ENCODE measurements at places on chromosomes 1 and 21.
A peak's percentile ranks its signal among the peaks of the same experiment; 100 is the strongest.

- no peak for DNase-seq
Measured at GRCh38 chr21:27450216-27450615, 483.3 kb upstream of the ADAMTS5 start.

GRCh38 chr1:181608948-181609347 is 125.6 kb downstream of the CACNA1E start:
- no peak for DNase-seq

- no peak for DNase-seq
Measured at GRCh38 chr1:38125837-38126520, 79.4 kb upstream of the POU3F1 start.

GRCh38 chr21:42850463-42850862 is 28.9 kb downstream of the WDR4 start:
- DNase-seq, result no peak

- no peak for DNase-seq
Measured at GRCh38 chr1:43637267-43637666, 12.7 kb upstream of the KDM4A start.

DNA sequence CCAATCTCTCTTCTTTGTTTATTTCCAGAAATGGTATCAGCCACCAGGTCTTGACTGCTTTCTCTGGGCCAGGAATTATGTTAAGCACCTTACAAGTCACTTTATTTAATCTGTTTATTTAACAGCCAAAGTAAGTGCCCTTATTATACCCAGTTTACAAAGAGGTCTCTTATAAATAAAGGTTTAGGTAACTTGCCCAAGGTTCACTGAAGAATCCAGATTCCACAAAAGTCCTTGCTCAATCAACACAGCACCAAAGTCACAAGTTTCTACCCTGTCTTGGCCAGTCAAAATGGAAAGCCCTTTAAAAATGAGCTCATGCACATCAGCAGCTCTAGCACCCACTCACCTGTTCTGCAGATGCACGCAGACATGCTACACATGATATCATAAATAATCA is 28.0 kb upstream of the ATP1A1 start:
- DNase-seq, result no peak

- no peak for DNase-seq
Measured at GRCh38 chr1:29575277-29575676, 339.0 kb downstream of the PTPRU start.

- peak; percentile 52 for DNase-seq
Measured at GRCh38 chr1:25572708-25573590, 29.5 kb downstream of the LDLRAP1 start.

DNA sequence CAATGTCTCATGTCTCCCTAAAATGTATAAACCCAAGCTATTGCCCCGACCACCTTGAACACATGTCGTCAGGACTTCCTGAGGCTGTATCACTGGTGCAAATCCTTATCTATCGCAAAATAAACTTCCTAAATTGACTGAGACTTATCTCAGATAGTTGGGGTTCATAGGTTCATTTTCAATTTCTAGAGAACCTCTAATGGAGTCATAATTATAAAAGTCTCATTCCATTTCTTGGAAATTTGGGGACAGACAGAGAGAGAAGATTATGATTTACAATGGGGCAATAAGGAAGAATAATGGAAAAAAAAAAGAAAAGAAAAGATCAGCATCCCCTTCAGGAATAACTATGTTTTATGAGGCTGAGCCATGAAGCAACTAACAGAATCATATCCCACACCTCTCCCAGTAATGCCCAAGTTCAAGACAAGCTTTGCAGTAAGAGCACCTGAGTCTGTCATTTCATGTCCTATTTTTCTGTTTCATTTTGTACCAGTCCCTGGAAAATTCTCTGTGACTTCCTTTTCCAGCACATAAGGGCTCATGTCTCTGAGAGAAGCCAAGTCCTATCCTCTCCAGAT is 70.0 kb upstream of the ETS2 start:
- no peak for DNase-seq

DNA sequence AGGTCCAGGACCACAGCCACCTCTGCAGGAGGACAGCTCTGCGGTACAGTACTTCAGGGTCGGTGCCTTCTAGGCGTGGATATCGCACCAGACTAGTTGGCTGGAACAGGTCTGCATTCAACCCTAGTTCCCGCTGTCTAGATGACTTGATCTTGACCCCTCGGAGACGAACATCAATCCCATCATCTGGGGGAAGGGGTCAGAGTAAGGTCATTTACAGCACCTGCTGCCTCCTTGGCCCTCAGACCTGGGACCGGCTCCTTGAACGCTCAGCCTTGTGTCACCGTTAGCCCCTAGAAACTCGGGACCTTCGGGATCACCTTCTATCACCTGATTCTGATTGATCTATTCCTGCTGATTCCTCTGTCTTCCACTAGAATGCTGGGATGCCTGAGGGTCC is 2.6 kb downstream of the HECTD3 start:
- DNase-seq, result no peak

GRCh38 chr1:26838474-26839338 is 12.2 kb downstream of the ZDHHC18 start:
- DNase-seq, result no peak

- DNase-seq, result no peak
Measured at GRCh38 chr1:248610301-248610700, 12.8 kb upstream of the OR2T10 start.

DNA sequence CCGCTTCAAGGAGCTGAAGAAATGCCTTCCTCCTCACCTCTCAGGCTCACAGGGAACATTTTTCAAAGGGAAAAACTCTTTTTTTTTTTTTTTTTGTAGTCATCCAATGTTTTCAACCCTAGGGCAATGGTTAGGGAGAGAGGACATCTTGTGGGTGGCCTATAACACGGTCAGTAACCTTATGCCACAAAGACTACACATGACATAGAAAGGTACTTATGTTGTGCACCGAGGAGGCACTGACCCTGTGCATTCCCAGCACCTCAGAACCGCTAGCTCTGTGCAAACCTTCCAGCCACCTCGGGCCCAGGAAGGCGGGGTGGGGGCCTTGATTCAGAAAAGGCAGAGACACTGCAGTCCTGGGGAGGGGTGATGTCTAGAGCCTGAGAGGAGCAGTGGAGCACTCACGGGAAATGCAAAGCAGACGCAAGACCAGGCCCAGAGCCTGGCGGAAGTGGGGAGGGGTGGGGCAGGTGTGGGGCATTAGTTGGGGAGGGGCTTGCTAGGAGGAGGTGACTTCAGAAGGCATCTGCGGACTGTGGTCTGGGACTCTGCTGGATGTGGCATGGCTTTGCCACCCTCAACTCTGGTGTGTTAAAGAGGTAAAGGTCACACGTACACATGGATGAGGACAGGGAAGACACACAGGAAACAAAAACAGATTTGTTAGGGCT is 68.6 kb downstream of the MDM4 start:
- no peak for DNase-seq

- DNase-seq, result no peak
Measured at GRCh38 chr1:218463194-218464156, 118.3 kb downstream of the TGFB2 start.

DNA sequence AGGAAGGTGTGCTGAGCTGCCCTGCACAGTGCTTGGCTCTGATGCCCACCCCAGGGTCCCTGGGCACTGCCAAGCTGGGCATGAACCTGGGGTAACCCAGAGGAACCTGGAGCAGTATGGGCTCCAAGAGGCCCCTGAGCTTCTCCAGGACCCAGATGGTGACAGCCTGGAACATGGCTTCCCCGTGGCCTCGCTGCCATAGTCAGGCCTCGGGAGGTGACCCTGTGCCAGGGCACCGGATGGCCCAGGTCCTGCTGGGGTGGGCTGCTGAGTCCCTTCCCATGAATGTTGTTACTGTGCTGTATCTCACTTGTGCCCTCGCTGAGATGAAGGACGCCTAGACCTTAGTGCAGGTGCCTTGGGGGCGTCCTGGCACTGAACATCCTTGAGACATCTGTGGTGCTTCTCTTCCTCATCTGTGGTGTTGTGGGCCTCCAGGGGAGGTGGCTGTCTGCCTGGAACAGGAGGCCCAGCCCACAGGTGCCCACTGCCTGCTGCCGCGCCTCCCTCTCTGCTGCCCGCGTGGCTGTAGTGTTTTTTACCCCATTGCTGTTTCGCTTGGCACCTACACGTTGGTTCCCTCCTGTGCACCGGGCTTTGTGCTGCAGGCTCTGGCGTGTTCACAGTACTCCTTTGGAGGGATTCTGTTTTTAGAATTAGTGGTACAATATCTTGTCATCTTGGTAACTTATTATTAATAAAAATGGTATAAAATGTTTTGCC is 160.3 kb downstream of the PCBP3 start:
- no peak for DNase-seq

GRCh38 chr1:11488966-11489625 is 10.1 kb downstream of the DISP3 start:
- no peak for DNase-seq

- DNase-seq, result peak; percentile 80
Measured at GRCh38 chr21:42703965-42704364, 50.5 kb downstream of the PDE9A start.

DNA sequence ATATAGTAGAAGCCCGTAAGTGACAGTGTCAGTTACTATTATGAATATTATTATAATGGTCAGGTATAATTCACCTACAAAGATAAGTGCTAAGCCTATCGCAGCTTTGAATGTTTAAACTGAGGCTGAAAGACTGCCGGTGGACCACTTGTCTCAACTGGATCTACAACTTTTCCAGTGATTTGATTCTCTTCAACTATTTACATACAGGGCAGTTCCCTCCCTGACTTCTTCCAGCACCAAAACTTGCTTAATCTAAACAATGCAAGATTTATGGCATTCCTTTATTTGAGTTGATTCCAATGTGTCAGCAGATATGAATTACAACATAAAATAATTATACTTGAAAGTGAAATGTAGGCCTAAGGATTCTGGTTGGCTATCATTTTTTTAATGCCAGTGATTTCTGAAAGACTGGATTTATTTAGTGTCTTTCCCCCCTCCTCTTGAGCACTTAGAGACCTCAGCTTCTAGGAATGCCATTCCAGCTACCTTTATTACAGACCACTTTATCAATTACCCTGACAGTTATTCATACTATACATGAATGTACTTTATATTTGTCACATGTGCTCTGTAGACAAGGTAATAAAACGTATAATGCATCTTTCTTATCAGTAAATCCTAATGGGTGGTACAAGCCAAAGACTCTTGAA is 153.3 kb upstream of the C8B start:
- no peak for DNase-seq

GRCh38 chr1:103514920-103515503 is 10.5 kb upstream of the RNPC3 start:
- DNase-seq, result no peak

DNA sequence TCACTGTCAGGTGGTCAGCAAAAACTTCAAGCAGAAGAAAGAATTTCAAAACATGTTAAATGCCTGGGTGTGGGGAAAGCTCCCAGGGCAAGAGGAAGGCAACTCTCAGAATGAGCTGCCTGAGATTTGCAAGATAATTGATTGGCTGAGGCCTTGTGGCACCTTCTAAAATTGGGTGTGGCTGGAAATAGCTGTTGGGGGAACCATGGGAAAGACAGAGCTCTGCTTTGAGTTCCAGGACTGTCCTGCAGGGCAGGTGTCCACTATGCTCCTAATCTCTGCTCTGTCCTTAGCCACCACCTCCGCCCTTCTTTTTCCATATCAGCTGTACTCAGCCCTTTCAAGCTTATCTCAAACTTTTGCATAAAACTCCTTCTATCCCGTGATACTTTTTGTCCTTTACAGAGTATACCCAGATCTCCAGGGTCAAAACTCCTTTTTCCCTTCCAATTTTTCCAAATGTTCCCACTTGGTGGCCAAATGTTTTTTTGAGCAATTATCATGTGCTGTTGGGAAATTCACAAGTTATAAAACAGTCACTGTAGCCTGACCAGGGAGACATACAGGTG is 23.8 kb upstream of the PPP2R5A start:
- DNase-seq, result no peak

DNA sequence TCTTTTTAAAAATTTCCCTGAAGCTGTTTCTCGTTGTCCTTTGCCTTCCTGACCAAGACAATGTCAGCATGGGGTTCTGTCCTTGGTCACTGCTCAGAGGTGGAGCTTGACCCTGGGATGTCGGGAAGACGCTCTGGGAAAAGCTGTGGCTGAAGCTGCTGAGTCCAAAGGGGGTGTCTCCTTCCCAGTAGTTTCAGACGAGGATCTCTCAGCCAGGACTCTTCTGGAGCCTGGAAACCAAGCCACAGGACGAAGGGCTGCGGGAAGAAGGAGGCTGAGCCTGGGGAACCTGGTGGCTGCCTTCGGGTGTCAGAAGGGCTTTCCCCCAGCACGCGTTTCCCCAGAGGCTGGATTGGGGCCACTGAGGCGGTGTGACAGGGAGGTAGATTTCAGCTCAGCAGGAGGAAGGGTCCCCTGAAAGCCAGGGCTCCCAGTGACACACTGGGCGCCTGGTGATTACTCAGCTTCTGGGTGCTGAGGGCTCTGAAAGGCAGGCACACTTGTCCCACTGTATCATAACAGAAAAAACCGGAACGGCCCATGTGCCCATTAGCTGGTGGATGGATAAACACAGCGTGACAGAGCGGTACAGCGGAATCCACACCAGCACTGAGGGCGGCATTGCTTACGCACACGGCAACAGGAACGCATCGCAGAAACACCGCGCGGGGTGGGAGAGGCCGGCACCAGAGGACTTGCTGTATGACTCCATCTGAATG is 5.0 kb upstream of the KRTAP12-1 start:
- DNase-seq, result no peak

All from posterior cingulate gyrus (tissue), 11 donors.